ENCODE measurements at places on chromosomes 13 and 19.

DNA sequence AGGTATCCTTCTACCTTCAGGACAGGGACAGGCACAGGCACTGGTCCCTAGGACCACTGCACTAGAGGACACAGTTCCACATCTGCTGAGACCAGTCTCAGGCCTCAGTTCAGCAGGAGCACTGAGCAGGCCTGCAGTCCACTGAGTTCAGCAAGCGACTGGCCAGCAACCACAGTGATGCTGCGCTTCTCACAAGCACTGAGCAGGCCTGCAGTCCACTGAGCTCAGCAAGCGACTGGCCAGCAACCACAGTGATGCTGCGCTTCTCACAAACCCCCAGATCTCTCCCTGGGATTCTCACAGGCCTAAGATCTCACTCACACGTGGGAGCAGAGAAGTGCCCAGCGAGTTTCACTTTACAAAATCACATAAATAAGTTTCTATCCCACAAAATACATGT lies 140.6 kb downstream of the IRS2 start:
- no peak overlapping the region for H3K27ac ChIP-seq
- peaks cover 7% of the 10 kb centered on the region for H3K4me1 ChIP-seq
- H3K4me3 ChIP-seq = no peak overlapping the region
- no peaks in the 10 kb centered on the region for H3K27me3 ChIP-seq

DNA sequence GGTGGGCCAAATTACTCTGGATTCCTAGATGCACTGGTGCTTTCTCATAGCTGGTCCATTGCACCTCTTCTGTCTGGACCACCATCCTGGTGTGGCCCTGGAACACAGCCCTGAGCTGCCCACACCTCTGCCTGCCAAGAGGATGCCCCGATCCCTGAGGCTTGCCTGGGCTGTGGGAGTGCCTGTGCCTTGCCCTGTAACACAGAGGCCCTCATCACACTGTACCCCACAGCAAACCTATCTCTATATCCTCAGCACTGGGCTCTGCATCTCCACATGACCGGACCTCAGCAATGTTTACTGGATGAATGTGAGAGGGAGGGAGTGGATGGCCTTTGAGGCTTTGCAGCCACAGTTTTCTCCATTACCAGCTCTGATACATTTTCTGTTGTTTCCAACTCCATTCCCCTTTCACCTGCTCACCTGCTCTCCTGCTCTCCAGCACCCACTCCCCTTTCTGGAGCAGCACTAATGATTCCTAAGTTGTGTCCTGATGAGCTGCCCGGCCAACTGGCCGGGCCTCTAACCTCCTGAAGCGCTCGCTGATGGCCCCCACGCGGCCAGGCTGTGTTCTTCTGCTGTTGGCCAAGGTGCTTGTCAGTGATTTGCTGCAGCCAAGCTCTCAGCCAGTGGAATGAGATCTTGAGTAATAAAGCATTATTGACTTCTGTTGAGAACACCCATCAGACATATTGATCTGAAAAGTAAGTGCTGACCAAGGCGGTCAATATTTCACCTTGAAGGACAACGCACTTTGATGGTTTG lies 232.6 kb downstream of the TEX29 start:
- peaks cover 59% of the 10 kb centered on the region for H3K27me3 ChIP-seq
- peak; percentile 13 for DNase-seq
- no peak overlapping the region for H3K4me3 ChIP-seq
- H3K4me1 ChIP-seq = no peaks in the 10 kb centered on the region
- H3K36me3 ChIP-seq = no peaks in the 10 kb centered on the region

DNA sequence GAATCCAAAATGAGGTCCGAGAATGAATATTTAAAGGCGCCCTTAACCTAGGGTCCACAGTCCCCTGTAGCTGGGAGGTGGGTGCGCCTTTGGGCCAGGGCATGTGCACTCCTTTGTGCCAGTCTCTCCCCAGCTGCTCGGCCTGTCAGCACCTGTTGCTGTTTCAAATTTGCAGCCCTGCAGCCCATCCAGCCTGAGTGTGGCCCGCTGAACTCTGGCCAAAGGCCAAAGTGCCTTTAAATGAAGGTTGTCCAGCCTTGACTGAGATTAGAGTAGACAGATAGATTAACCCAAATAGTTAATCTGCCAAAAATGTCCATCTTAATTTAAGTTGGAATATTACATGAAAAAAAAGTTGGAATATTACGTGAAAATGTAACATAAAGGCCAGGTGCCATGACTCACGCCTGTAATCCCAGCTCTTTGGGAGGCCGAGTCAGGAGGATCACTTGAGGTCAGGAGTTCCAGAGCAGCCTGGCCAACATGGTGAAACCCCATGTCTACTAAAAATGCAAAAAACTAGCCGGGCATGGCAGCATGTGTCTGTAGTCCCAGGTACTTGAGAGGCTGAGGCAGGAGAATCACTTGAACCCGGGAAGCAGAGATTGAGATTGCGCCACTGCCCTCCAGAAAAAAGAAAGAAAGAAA lies 25.3 kb downstream of the TPT1 start:
- H3K4me1 ChIP-seq = peaks cover 7% of the 10 kb centered on the region
- peaks cover 4% of the 10 kb centered on the region for H3K27me3 ChIP-seq
- no peak overlapping the region for H3K27ac ChIP-seq
- no peak for DNase-seq
- no peak overlapping the region for H3K4me3 ChIP-seq

DNA sequence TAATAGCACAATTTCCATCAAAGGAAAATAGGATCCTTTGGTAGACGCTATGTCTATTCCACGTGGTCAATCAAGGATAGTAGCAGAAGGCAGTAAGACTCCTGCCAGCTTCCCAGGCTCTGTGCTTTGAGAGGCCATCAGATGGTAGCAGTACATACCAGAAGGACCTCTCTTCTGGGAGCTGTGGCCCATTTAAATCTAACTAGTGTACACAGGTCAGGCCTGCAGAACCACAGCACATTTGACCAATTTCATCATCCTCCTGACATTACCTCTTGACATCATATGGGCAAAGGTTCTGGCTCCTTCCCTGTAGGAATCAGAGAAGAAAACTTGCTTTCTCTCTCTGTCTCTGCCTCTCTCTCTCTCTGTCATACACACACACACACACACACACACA lies 229.6 kb upstream of the HTR2A start:
- peaks cover 13% of the 10 kb centered on the region for H3K4me1 ChIP-seq
- H3K27me3 ChIP-seq = no peaks in the 10 kb centered on the region
- DNase-seq = no peak
- H3K27ac ChIP-seq = no peak overlapping the region
- no peak overlapping the region for H3K4me3 ChIP-seq

GRCh38 chr19:6576869-6577475 lies 14.0 kb downstream of the CD70 start:
- no peak for DNase-seq
- peaks cover 6% of the 10 kb centered on the region for H3K27me3 ChIP-seq

DNA sequence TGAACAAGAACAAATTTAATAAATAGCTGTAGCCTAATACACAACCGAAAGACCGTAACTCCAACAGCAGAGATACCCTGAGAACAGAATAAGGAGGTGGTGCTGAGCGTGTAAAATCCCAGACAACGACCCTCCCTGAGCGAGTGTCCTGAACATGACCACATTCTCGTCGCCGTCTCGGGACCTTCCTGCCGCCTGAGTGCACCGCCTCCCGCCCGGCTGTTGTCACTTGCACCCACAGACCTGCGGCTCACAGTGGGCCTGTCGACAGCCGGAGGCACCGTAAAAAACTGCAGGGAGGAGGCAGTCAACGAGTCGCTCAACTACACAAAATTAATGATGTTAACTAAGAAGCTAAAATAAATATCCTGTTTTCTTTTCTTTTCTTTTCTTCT lies 35.8 kb upstream of the GRTP1 start:
- H3K4me1 ChIP-seq = no peaks in the 10 kb centered on the region
- no peak overlapping the region for H3K4me3 ChIP-seq
- H3K27ac ChIP-seq = no peak overlapping the region

GRCh38 chr13:32471187-32471922 lies 43.4 kb upstream of the N4BP2L1 start:
- H3K27ac ChIP-seq = peak overlapping the region; percentile 82
- H3K4me1 ChIP-seq = peaks cover 27% of the 10 kb centered on the region
- no peak overlapping the region for H3K4me3 ChIP-seq
- H3K36me3 ChIP-seq = no peaks in the 10 kb centered on the region
- no peak for DNase-seq

DNA sequence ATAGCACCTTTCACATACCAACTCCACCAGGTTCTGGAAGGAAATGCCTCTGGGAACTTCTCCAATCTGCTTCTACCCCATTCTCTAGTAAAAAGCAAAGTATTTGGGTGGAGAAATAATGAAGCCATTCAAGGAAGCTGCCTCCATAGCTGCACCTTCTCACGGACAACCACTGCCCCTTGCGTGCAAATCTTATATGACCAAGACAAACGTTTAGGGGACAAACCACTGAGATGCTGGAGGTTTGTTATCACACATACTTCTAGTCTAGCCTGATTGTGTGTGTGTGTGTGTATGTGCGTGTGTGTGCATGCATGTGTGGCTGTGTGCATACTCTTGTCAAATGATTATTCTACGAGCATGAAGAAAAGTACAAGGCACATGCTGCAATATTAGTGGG lies 6.5 kb upstream of the METTL21C start:
- H3K27ac ChIP-seq = peak overlapping the region; percentile 98

GRCh38 chr19:1503089-1503924 lies 9.5 kb downstream of the ADAMTSL5 start:
- DNase-seq = peak; percentile 64
- peak overlapping the region; percentile 24 for H3K4me3 ChIP-seq
- H3K27me3 ChIP-seq = peaks cover 41% of the 10 kb centered on the region
- no peaks in the 10 kb centered on the region for H3K36me3 ChIP-seq
- peaks cover 12% of the 10 kb centered on the region for H3K4me1 ChIP-seq
- H3K27ac ChIP-seq = no peak overlapping the region

DNA sequence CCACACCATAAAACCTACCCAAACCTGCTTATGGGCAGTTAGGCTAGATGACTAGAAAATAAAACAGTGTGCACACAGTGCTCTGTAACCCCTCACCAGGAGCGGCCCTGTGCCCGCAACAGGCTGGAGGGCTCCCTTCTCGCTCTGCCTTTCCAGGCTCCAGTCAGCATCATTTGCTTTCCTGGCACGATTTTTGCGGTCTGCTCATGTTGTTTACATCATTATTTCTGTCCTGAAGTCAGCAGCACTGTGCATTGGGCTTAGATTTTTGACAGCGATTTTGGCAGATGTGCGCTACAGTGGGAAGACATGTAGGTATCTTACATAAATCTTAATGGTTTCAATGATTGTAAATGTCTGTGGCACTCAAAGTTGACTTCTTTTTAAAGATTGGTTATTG lies 344.0 kb downstream of the MTUS2 start:
- no peaks in the 10 kb centered on the region for H3K36me3 ChIP-seq
- no peak overlapping the region for H3K4me3 ChIP-seq
- DNase-seq = no peak
- H3K27ac ChIP-seq = no peak overlapping the region

GRCh38 chr13:77523834-77524728 lies 11.4 kb upstream of the SCEL start:
- H3K4me3 ChIP-seq = no peak overlapping the region
- DNase-seq = no peak
- no peaks in the 10 kb centered on the region for H3K27me3 ChIP-seq
- peaks cover 31% of the 10 kb centered on the region for H3K4me1 ChIP-seq
- H3K36me3 ChIP-seq = no peaks in the 10 kb centered on the region
- H3K27ac ChIP-seq = no peak overlapping the region

DNA sequence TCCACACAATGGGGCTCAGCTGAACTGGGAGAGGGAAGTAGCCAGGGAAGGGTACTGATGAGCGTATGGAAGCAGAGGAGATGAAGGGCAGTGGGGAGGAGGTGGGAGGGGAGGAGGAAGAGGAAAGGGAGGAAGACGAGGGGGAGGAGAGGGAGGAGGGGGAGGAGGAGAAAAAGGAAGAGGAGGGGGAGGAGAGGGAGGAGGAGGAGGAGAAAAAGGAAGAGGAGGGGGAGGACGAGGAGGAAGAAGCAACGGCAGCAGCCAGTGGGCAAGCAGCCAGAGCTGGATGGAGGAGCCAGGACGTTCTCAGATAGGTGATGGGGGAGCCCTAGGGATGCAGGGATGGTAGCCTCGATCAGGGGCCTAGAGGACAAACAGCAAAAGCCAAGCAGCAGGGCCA lies 5.6 kb downstream of the CERS4 start:
- DNase-seq = no peak
- H3K4me1 ChIP-seq = peaks cover 19% of the 10 kb centered on the region
- no peaks in the 10 kb centered on the region for H3K27me3 ChIP-seq
- H3K27ac ChIP-seq = no peak overlapping the region

DNA sequence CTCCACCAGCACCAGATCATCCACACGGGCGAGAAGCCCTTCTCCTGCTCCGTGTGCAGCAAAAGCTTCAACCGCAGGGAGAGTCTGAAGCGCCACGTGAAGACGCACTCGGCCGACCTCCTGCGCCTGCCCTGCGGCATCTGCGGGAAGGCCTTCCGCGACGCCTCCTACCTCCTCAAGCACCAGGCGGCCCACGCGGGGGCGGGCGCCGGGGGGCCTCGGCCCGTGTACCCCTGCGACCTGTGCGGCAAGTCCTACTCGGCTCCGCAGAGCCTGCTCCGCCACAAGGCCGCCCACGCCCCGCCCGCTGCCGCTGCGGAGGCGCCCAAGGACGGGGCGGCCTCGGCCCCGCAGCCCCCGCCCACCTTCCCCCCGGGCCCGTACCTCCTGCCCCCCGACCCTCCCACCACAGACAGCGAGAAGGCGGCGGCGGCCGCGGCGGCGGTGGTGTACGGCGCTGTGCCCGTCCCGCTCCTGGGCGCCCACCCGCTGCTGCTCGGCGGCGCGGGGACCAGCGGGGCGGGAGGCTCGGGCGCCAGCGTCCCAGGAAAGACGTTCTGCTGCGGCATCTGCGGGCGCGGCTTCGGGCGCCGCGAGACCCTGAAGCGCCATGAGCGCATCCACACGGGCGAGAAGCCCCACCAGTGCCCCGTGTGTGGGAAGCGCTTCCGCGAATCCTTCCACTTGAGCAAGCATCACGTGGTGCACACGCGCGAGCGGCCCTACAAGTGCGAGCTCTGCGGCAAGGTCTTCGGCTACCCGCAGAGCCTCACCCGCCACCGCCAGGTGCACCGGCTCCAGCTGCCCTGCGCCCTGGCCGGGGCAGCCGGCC lies 9.4 kb downstream of the ZNF784 start:
- H3K27me3 ChIP-seq = no peaks in the 10 kb centered on the region
- no peaks in the 10 kb centered on the region for H3K4me1 ChIP-seq
- no peak overlapping the region for H3K4me3 ChIP-seq

Measured in mesothelial cell of epicardium (in vitro differentiated cells).